ENCODE measurements at places on chromosomes 3 and 15.

DNA sequence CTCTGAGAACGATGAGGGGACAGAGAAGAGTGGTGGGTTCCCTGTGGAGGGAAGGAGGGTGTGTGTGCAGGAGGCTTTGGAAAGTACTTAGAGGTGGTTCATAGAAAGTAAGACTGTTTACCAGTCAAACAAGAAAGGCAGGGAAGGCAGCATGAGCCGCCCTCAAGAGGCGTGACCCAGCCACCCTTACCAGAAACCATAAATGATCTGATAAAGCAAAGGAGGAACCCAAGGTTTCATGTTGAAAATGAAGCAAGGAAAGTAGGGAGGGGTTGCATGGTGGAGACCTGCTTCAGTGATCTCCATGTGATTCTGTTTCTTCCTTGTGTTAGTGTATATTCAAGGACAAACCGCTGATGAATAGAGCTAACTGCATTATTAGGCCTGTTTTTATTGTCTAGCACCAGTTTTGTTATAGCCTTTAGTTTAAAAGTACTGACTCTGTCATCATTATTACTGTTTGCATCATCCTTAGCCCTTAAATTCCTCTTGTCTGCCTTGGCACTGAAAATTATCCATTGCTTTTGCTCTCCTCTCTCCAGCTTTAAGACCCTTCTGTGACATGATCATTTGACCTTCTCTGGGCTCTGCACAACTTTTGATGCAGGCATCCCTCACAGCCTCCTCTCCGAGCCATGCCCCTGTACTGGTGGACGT lies 96.1 kb downstream of the STAC start:
- no peak for DNase-seq

GRCh38 chr3:100125161-100125938 lies 11.0 kb upstream of the FILIP1L start:
- DNase-seq: no peak

DNA sequence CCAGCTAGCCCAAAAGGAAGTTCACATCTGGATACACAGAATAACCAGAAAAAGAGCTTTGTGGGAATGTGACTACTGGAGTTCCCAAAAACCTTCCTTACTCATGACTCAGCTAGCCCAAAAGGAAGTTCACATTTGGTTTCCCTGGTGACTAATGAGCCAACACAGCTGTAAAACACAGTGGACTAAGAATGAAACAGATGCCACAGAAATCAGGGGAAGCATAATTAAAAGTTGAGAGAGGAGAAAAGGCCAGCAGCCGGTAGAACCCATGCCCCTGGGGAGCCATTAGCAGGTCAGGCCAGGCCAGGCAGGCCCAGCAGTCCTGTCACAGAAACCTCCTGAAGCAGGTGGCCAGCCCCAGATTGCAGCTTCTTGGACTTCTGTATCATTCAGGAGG lies 130.3 kb downstream of the GHSR start:
- DNase-seq: peak; percentile 97

GRCh38 chr15:85624291-85624801 lies 170.4 kb downstream of the KLHL25 start:
- no peak for DNase-seq

DNA sequence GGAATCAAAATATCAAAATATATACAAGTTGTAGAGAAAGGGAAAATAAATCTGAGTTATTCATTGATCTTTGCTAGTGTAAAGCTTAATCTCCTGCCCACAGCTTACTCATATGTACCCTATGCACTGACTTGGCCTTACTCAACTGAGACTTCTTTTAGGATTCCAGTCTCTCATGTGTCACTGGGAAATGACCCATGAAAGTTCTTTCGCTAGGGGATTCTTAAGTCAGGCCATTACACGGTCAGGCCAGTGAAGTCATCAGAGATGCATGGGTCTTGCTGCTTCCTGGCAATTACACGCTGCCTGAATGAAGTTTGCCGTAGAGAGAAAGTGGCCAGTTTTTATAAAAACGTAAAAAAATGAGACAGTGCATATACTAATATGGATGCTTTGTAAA lies 20.7 kb upstream of the LPP start:
- DNase-seq: no peak

- no peak for DNase-seq
These were observed 24.8 kb upstream of the PDCD6IP start for GRCh38 chr3:33773637-33774036.

DNA sequence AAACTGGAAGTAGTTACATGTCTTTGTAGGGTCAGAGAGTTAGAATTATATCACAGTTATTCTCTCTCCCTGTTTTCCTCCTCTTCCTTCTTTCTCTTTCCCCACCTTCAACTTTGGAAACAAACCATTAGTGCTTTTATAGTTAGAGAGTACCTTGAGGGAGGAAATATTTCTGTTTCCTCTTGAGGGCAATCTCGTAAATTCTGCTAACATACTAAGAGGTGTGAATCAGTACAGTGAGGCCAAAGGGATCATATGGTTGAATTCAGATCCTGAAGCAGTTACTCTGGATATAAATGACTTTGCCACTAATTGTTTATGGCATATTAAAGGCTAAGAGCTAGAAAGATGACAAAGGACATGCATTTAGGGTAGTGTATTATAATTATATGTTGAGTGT lies 60.3 kb upstream of the CCNL1 start:
- no peak for DNase-seq

DNA sequence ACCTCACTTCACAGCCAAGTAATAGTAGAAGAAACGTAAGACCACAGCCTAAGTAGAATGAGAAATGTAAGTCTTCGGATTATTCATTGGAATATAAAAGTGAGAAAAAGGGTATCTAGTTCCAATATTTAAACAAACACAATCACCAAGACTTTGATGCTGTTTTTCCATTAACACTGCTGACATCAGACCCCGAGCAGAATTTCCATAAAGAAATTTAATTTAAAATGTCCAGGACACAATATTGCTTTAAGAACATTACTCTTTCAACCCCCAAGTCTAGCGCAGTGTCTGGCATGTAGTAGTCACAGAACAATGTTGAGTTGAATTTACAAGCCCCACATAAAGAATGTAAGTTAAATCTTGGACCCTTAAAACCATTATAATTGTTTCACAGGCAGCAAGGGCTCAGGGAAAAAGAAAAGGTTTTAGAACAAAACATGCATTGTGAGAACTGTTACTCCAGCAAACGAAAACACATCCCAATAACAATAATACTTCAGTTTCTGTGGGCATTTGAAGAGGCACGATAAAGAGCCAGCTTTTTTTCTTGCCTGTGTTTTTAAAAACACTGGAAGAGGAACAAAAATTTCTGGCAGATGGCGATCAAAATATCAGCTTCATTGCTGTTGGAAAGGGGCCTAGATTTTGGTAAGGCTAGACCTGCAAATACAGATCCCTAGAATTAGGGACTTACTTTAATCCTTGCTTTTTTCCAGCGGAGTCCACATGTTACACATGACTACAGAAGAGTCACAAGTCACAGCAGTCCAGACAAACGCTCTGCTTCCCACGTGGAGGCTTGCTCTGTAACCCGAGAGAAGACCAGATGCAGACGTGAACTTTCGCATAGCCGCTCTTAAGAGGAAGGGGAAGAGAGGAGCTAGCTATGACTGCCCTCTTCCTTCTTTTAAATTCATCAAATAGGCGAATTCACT lies 77.9 kb upstream of the IGSF10 start:
- peak; percentile 38 for DNase-seq

- no peak for DNase-seq
These were observed 46.9 kb downstream of the SENP2 start for GRCh38 chr3:185632996-185633395.

DNA sequence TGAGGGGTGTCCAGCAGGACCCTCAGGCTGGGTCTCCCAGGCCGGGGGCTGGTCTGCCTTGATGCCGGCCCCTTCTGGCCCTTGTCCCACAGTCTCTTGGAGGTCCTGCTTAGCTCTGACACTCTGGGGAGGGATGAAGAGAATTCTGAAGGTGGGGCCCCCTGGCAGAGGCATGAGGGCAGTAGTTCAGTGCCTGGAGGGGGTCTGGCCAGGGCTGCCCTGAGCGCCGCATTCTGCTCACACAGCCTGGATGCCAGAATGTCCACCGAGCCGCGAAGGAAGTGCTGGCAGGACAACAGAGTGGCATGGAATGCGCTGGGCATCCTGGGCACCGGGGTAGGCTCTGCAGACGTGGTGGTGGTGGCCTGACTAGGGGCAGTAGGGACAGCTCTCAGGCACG lies 55.5 kb downstream of the SMAD6 start:
- no peak for DNase-seq

DNA sequence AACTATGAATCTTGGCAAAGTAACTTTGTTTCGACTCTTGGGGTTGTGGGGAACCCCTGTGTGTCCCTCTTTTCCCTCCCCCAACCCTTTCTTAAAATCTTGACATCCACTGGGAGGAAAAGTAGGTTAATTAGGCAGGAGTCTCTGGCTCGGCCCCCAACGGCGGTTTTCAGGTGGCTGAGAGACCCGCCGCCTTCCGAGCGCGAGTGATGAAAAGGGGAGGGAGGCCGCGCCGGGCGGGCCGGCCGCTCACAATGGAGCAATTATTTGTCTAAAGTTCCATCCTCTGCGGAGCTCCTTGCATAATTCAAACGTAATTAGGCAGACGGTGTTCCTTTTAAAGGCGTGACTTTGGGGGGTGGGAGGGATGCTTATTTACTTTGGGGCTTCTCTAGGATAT lies 51.7 kb downstream of the ZIC4 start:
- no peak for DNase-seq

GRCh38 chr3:102180280-102180931 lies 254.4 kb upstream of the ZPLD1 start:
- DNase-seq: peak; percentile 86

- no peak for DNase-seq
These were observed 116.5 kb downstream of the LRRK1 start for GRCh38 chr15:101035611-101036010.

DNA sequence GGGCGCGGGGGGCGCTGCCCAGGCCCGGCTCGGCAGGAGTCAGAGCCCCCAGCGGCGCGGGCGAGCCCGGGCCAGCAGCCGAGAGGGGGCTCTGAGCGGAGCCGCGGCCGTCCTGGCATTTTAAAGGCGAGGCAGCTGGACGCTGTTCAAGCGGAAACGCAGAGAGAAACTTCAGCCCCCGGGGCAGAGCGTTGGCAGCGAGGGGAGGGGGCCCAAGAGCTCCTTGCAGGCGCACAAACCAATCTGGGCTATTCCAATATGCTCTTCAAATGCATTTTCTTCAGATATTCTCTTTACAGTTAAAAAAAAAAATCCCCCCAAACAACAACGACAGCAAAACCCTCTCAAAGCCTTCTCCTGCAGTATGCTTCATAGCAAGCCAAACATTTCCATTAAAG lies at the start of gene CTXND1:
CTXND1 (minus strand) TSS at position 93 of the 398 bp plus-strand sequence. CDS start 50,264 bp downstream, outside the sequence.
- no peak for DNase-seq

- no peak for DNase-seq
These were observed 717 bp downstream of the PXK start for GRCh38 chr3:58333206-58334012.

DNA sequence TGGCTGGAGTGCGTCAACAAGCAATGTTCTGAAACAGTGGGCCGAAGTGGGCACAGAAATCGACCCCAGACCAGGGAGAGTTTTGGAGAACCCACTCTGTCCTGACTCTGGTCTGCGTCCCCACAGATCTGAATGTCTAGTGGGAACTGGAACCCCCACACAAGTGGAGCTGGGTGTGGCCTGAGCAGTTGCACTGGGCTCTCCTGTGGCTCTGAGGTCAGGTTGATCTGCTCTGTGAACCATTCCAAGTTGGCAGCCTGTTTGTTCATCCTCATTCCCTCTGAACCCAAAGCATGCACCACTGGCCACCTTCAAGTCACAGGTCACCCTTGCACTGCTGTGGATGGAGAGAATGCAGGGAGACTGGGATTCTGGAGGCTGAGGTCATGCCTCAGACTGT lies 60.5 kb downstream of the STARD5 start:
- DNase-seq: no peak
